ENCODE measurements at places on chromosomes 3 and 15.

DNA sequence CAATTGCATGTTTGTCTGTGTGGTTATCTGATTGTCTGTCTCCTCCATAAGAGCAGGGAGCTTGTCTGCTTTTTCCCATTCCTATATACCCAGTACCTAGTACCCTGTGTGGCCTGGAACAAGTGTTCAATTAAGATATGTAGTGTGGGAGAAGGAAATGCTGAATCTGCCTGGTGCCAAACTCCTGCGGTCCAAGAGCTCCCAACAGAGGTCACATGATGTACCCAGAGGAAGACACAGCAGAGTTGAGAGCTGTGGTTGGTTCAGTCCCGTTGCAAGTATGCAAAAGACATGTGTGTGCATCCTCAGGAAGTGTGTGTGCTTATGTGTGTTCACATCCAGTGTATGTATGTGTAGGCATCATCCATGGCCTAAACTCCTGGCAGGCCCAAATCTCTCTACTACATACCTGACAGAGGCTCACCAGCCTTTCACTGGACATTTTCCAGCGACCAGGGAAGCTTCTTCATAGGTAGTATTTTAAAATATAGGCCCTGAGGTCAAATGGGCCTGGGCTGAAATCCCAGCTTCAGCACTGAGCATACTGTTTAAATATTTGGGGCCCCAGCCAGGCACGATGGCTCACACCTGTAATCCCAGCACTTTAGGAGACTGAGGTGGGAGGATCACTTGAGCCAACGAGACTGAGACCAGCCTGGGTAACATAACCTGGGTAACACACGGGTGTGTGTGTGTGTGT is 34.0 kb upstream of the ITGA11 start:
- DNase-seq: no peak

DNA sequence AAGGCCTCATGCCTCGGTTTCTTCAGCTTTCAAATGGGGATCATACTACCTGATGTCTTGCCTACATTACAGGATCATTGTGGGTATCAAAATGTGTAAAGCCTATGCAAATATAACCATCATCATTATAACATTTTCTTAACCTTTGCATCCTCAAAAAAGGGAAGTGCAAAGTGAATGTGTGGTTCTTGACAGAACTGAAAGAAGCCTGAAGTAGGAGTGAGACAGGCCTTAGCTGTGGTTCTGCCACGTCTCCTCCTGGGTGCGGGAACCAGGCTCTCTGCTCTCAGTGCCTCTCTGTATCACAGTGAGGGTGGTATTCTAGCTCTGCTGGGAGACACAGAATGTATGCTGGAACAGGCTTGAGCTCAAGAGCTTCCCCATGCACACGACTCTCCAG is 316.9 kb upstream of the ICE2 start:
- no peak for DNase-seq

DNA sequence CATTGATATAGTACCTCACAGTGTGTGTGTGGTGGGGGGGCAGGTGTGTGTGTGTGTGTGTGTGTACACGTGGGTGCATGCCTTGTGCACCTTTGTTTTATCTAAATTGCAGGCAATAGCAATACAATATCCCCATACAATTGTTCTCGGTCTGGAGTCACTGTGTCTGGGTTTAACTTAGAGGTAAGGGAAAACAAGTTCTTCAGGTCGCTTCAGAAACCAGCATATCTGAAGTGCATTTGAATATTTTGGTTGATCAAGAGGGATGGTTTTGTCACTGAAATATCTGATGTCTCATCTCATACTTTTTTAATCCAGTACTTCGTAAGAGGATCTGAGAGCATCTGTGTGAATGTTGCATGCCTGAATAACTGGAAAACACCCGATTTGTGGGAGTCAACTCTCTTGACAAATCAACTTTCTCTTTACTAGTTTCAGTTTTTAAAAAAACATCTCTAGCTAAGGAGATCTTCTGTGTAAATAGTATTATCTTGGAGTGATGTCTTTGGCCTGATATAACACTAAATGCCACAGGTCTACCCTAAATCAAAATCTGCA is 206.8 kb upstream of the NR2F2 start:
- DNase-seq: no peak

DNA sequence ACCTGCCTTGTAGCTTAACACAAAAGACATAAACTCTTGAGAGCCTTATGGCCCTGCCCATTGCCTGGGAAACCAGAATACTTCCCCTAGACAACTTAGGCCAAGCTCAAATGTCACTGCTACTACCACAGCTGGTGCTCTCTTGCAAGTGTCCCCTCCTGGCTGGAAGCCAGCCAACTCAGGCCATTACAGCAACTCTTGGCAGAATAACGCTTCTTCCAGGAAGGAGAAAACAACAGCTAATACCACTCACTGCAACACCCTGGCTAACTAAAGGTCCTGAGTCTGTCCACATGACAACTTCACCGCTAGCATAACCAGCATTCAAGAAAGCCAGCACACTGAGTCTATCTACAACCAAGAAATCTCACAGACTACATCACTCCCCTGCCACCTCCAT is 5.1 kb upstream of the B4GALT4 start:
- no peak for DNase-seq

- DNase-seq: no peak
These were observed 81.9 kb upstream of the CDV3 start for GRCh38 chr3:133491481-133492059.

- DNase-seq: no peak
These were observed 2.8 kb downstream of the GLCE start for GRCh38 chr15:69163141-69163669.

DNA sequence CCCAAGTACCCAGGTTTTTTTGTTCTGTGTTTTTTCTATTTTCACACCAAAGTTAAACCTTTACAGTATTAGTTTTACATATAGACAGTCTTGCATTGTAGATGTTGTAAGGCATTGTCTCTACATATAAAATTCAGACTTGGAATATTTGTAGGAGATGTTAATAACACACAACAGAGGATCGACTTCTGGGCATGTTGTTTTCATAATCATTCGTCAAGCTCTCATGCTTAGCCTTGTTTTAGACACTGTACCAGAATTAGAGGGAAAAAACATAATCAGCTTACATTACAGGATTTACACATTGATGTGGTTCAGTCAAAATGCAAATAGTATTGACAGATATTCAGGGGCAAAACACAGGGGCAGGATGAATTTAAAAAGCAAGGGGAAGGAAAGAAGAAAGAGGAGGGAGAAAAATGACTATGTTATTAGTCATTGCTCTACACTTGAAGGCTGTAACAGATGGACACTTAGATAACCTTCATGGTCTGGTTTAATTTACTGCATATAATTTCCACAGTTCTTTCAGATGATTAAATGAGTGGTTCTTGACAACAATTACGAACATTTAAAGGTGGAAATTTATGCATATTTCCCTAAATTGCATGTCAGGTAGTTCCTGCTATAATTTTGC is 7.5 kb downstream of the CMSS1 start:
- no peak for DNase-seq

DNA sequence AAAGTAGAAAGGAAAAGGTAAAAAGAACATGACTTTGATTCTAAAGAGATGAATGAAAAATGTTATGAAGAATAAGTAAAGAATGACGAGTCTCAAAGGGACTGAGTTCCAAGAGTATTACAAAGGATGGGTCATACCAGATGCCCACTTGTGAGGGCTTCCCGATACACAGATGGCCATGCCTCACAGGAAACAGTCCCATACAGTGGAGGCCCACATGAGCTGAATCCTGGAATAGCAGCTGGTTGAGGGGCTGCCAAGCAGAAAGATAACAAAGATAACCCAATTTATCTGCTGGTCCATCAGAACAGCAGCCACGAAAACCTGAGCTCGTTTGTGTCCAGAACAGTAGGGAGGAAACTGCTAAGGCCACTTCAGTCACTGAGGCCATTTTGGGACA is 3.7 kb downstream of the SSR3 start:
- no peak for DNase-seq

GRCh38 chr3:149010504-149010951 is 19.2 kb downstream of the GYG1 start:
- DNase-seq: no peak

DNA sequence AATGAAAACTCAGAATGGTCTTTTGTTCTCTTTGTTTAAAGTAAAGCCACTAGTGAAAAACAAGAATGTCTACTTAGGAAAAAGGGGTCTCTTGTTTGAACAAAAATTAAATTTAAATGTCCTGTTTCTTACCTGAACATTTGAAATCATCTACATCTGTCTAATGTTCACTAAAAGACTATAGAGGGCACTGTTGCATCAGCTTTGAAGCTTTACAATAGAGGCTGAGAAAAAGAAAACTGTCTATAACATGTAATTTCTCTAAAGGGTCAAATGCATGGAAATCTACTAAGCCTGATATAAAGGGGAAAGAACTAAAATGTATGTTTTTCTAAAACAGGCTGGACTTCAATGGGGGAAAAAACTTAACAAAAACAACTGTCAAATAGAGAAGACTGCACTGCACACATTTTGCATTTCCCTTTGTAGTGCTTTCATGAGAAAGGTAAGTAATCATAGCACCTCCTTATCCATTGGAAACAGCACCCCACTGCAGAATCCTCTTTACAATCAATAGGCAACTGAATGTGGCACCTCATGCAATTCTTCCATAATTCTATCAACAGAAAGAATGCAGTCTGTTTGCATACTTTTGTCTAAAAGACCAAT is 26.3 kb downstream of the DPH6 start:
- DNase-seq: no peak

DNA sequence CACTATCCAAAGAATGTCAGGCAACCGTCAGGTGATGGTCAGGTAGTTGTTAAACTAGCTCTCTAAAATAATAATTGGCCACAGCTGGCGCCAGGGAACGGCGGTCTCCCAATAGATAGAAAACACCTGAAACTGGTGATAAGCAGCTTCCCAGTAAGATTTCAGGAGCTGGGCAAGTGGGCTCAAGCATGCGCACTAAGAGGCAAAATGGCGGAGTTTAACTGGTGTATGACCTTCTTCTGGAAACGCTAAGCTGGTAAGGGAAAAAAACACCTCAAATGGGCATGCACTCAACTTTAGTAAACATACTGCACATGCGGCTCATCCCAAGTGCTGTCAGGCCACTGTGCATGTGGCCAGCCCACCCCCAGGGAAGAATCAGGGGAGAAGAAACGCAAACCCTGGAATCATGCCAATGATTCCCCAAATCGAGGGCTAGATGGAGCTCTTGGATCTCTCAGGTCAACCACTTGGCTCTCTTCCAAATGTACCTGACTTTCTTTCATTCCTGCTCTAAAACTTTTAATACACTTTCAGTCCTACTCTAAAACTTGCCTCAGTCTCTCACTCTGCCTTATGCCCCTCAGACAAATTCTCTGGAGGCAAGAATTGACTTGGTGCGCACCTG is 195.0 kb downstream of the ZNF621 start:
- no peak for DNase-seq

DNA sequence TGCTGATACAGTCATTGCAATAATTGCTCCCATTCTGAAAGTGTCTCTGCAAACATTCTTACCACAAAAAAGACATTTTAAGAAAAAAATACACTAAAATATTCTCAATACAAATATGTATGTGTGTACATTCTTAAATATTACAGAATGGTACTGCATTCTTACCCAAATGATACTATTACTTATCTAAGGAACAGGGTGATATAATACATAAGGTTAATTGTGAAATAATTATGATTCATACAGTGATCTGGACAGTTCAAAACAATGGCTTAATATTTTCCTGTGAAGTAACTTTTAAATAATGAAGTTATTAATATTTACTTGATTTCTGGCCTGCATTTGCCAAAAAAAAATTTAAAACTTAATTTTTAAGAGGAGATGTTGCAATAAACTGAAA is 694.6 kb downstream of the TUSC7 start:
- DNase-seq: no peak

DNA sequence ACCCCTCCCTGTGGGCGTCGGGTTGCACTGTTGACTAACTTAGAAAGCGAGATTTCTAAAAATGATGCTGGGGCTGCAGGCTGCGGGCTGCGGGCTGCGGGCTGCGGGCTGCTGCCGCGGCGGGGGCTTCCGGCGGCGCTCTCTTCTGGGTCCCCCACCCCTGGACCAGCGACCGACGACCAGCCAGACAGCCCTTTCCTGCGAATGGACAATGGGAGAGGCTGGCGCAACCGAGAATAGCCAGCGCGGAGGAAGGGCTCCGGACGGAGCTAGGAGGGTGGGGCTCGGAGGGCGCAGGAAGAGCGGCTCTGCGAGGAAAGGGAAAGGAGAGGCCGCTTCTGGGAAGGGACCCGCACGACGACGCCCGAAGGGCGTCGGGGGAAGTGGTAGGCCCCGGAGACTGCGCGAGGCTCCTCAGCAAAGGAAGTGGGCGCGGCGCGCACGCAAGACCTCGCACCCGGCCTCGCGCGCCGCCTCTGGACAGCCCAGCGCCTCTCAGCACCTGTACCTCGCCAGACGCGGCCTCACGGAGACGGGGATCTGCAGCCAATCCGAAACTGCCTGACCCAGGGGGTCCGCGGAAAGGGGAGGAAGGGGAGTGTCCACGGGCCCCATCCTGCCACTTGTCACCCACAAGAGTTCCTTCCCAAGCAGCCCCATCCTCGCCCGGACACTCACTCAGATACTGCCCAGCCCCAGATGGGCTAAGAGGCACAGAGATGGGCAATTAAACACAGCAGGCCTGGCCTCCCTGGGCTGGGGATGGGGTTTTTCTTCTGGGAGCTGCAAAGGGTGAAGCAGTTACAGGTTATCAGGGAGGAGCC is 70.7 kb downstream of the SLC12A8 start:
- no peak for DNase-seq

DNA sequence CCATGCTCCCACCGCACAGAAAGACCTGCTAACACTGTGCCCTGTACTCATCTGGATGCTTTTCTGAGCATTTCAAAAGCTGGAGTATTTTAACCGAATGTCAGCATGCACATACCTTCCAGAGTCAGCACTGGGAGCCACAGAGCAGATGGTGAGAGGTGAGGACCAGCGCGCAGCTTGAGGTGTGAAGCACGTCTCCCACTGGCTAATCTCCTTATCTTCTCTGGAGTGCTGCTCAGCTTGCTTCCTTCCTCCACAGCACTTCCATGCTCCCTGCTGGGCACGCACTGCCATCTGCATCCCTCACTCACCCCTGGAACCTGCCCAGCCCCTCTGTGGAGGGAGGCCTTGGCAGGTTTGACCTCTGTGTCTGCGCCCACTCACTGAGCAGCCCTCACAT is at the start of gene GNB5:
TSS of gene GNB5 (minus strand) at position 186 of the 400 bp plus-strand sequence. CDS start 6,716 bp downstream, outside the sequence.
- no peak for DNase-seq

GRCh38 chr3:173841334-173841733 is 443.8 kb downstream of the NLGN1 start:
- no peak for DNase-seq

GRCh38 chr3:69446402-69447072 is 60.6 kb upstream of the FRMD4B start:
- no peak for DNase-seq
